ENCODE measurements at places on chromosomes 13 and 19. TPM values are rescaled to one million over a fixed set of nuclear protein-coding genes. Genes with fewer than 3 reads are reported as not detected.

DNA sequence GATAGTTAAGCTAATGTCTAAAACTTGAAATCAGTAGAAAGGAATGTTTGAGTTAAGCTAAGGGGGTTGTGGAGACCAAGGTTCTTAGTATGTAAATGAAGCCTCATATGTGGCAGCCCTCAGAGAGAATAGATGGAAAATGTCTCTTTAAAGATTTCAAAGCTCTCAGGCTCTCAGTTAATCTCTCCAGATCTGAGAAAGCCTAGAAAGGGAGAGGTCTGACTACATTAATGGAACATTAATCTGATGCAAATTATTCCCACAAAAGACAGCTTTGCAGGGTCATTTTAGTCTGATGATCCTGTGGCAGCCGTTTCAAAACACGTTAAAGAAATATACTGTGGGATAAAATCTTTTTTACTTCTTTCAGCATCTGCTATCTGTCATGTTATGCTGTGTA is 267.0 kb downstream of the SLC7A1 start:
- DNase-seq = no peak

- DNase-seq = no peak
Measured at GRCh38 chr13:100149389-100149788, 60.5 kb downstream of the PCCA start.

- DNase-seq = no peak
Measured at GRCh38 chr19:49065905-49066512, 1.4 kb upstream of the NTF4 start.

DNA sequence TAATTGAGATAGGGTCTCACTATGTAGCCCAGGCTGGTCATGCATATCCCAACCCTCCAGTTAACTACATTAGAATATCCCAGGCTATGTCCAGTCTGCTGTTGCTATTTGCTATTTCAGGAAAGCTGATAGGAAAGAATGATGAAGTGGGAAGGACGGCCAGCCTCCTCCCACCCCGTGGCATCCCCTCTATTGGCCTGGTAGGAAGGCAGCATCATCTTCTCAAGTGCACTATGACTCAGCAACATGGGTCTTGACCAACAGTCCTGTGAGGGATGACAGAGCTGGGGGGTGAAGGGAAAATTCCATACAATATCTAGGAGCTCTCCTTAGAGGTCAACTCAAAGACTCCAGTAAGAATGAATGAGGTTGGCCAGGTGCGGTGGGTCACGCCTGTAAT is 48.0 kb upstream of the ABCC4 start:
- no peak for DNase-seq

- no peak for DNase-seq
Measured at GRCh38 chr19:35344511-35345031, 3.1 kb upstream of the FFAR1 start.

DNA sequence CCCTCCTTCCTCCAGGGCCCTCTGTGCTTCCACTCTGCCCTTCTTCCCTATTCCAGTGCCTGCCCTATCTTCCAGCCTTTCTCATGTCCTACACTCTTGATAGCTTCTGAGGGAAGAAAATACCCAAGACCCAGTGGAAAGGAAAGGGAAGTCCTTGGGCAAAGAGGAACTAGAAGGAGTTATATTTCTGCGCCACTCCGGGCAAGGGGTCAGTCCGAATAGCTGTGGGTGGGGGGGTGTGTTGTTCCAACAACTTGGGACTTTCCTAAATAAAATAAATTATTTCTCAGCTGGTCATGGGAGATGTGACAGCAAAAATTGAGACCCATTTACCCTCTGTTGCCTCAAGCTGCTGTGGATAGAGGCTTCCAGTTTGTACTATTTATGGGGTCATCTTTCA is 23.2 kb downstream of the CABP5 start:
- DNase-seq = no peak

Gene ZNF540
- total RNA-seq = 0.72 TPM

Gene ZNF780B
- total RNA-seq = 16.1 TPM
